ENCODE measurements at places on chromosomes 4 and X. TPM values are rescaled to one million over a fixed set of nuclear protein-coding genes. Genes with fewer than 3 reads are reported as not detected.

Gene AKAP4
- total RNA-seq: not detected

Gene SHOX
- total RNA-seq: 7.5 TPM

Gene BMX
- total RNA-seq: not detected

Gene SMR3B
- total RNA-seq: not detected

Gene DMD
- 71.8 TPM for total RNA-seq

Gene H2BW1
- not detected for total RNA-seq

Gene PAGE2
- total RNA-seq: not detected

Gene FAM193A
- total RNA-seq: 107 TPM

Gene MMAA
- total RNA-seq: 0.58 TPM

Gene IGSF1
- total RNA-seq: 1.7 TPM

Gene AADAT
- 8.8 TPM for total RNA-seq

Gene MID1
- total RNA-seq: 2.3 TPM

Gene F11
- total RNA-seq: not detected

Gene FBXW7
- 64.8 TPM for total RNA-seq

Gene SERTM2
- total RNA-seq: 0.73 TPM

Gene TMEM255A
- total RNA-seq: not detected

Gene NUDT10
- 21.0 TPM for total RNA-seq

Gene ARHGEF9
- 10.3 TPM for total RNA-seq

Gene EPGN
- 0.87 TPM for total RNA-seq

Gene GAGE12J
- total RNA-seq: not detected

Gene TSPAN5
- total RNA-seq: 7.5 TPM

Gene NUP62CL
- not detected for total RNA-seq

Gene SUPT20HL1
- not detected for total RNA-seq

Gene RAB9A
- total RNA-seq: 7.6 TPM

Gene GIMD1
- total RNA-seq: not detected

Gene NDNF
- total RNA-seq: 3.5 TPM

Gene NEIL3
- total RNA-seq: 1.7 TPM

Gene SPATA18
- 1.8 TPM for total RNA-seq

Gene PABPC1L2B
- not detected for total RNA-seq

Gene PHOX2B
- total RNA-seq: 2.0 TPM

Gene KLHL4
- 3.1 TPM for total RNA-seq

Gene CC2D2A
- total RNA-seq: 16.5 TPM

Gene EGF
- not detected for total RNA-seq

Gene RHOXF1
- not detected for total RNA-seq

Gene GAGE12F
- total RNA-seq: not detected

Gene MAMLD1
- 1.2 TPM for total RNA-seq

Gene JADE3
- 9.0 TPM for total RNA-seq

Gene GPC4
- 28.0 TPM for total RNA-seq

Gene TMPRSS11A
- total RNA-seq: not detected

Gene AMOT
- 4.9 TPM for total RNA-seq

Gene WDR17
- 1.9 TPM for total RNA-seq

Gene REELD1
- total RNA-seq: not detected

Gene TMSB15B
- total RNA-seq: 8.8 TPM

Gene TRAM1L1
- not detected for total RNA-seq

Gene GPR173
- 7.5 TPM for total RNA-seq

Gene DOK7
- total RNA-seq: 0.37 TPM

Gene ASB9
- total RNA-seq: 4.1 TPM

Gene PIM2
- 11.2 TPM for total RNA-seq

Gene IRS4
- total RNA-seq: 0.55 TPM

Gene PAGE2B
- not detected for total RNA-seq

Gene UGT2B11
- total RNA-seq: not detected

Gene CCNB3
- not detected for total RNA-seq

Gene STATH
- total RNA-seq: not detected

Gene KDM6A
- 56.6 TPM for total RNA-seq

Gene FTSJ1
- 92.8 TPM for total RNA-seq

Gene CDKL2
- total RNA-seq: not detected

Data from stomach (tissue), 19 donors.